Stimulated activated CD4-positive, alpha-beta T cell treated with anti-CD3 and anti-CD28 coated beads, Interleukin-1b, Interleukin-23, amount 100 ng/mL, for 1 hour (primary cell): ENCODE measurements at places on chromosomes 5 and 9.

GRCh38 chr5:128469912-128470311, 68.1 kb downstream of the FBN2 start:
- DNase-seq: no peak

DNA sequence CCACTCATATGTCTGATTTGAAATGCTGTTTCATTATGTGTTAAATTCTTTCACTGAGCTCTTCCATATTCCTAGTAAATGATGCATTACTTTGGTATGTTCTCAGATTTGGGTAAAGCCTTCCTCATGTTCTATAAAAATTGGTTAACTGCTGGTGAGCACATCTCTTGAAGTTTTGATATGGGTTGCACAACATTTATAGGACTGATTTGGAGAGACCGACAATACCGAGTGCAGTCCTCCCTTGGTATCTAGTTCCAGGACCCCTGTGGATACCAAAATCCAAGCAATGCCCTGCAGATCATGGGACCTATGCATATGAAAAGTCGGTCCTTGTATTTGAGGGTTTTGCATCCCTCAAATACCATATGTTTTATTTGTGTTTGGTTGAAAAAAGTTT, 37.8 kb downstream of the WDR36 start:
- no peak for DNase-seq

DNA sequence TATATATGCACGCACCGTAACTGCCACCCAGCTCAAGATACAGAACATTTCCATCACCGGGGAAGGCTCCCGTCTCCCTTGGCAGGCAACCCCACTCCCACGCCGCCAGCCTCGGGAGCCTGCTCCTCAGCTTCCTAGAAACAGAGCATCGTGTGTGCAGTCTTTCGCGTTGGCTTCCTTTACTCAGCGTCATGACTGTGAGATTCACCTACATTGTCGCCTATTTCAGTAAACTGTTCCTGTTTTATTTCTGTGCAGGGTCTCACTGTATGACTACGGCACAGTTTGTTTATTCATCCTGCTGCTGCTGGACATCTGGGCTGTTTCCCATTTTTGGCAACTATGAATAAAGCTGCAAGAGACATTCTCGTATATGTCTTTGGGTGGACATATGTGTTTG, 90.7 kb downstream of the STK10 start:
- no peak for DNase-seq

- no peak for DNase-seq
These were observed 66.7 kb downstream of the IRX1 start for GRCh38 chr5:3662344-3662743.

DNA sequence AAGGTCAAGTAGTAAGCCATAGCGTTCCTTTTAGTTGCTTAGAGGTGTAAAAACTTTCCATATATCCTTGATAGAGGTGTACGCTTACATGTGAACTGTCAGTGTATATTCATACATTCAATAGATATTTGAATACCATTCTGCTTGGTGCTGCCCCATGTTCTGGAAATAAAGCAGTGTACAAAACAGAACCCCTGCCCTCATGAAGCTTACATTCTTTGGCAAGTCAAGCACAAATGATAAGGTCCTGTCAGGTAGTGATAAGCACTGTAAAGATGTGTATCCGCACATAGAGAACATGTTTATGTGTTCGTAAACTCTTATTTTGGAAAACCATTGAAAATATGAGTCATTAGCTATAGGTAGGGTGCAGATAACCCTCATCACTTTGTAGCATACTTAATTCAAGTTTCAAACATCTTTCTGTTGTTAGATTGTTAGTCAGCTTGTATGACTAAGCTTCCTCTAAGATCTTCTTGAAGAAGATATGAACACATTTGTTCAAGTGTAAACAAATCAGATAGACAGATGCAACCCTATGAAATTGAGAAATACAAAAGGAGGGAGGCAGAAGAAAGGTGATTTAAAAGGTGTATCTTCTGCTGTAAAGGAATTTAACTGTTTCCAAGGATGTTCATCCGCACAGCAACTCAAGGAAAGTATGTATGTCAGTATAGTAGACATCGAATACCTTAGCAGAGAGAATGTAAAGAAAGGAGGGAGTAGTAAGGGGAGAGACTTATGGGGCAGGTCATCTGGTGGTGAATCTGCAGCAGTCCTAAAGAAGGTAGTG, 1.6 kb downstream of the GTF3C4 start:
- no peak for DNase-seq

GRCh38 chr5:52947851-52948250, 41.3 kb upstream of the ITGA2 start:
- DNase-seq: no peak

DNA sequence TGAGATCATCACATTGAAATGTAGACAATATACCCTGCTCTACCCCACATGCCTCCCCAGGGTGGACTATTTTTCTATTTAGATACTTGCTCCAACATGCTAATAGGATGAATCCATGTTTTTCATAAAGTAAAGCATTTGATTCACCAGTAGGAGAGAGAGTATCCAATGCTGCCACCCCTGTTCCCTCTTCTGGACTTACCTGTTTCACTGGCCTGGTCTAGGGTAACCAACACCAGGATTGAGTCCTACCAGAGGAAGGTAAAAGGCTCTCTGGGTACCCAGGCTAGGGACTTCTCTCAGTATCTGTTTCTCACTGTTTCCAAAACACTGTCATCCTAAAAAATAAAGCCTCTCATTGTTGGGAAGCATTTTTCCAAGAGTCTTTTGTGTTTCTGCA, 30.2 kb upstream of the GABRP start:
- DNase-seq: no peak

GRCh38 chr9:87346061-87346665, 151.5 kb upstream of the DAPK1 start:
- no peak for DNase-seq

DNA sequence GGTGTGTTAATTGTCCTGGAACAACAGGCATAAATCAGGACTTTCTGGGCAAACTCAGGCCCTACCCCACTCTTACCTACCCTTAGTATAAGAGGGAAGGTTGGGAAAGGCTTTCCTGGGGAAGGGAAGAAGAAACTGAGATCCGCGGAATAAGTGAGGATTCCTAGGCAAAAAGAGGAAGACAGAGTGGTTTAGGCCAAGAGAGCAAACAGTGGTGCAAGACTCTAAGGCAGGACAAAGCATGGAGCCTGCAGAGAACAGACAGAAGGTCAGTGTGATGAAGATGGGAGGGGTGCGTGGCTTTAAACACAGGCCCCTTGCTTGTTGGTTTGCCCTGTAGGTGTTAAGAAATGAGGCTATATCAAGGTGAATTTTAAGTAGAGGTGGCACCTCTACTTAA, 69.4 kb downstream of the TMC1 start:
- DNase-seq: no peak

DNA sequence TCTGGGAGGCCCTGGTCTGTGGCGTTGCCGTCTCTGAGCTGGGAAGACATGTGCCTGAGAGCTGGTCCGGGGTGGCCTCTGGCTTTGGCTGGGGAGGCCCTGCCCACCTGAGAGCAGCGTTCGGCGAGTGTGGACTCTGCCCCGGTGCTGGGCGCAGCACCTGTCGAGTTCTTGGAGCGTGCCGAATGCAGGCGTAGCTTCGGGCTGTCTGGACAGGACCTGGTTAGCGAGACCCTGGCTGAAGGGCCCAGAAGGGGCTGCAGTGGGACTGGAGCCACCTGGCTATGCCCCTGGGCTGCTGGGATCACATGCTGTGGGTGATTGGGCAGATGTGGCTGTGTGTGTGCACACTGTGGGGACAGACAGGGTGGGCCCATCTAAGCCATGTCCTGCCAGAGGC, 56.5 kb downstream of the RXRA start:
- no peak for DNase-seq

- no peak for DNase-seq
These were observed 82.7 kb upstream of the NEURL1B start for GRCh38 chr5:172558076-172558976.

DNA sequence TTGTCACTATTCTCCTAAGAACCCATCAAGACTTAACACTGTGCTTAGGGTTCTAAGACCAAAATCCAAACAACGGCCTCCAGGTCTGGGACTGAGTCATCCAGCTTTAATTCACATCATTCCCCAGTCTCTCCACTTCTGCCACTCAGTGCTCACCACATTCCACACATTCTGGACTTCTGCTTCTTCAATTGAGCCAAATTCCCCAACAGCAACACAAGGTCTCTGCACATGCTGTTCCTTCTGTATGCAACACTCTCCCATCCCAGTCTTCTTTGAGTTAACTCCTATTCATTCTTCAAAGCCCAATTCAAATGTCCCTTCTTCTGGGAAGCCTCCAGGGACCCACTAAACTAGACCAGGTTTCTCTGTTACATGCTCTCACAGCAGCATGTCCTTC, 97.8 kb downstream of the GPR21 start:
- DNase-seq: no peak

- no peak for DNase-seq
These were observed 724.9 kb upstream of the EDIL3 start for GRCh38 chr5:85109616-85110015.

- DNase-seq: no peak
These were observed 183.9 kb upstream of the POU5F2 start for GRCh38 chr5:93925321-93925720.

DNA sequence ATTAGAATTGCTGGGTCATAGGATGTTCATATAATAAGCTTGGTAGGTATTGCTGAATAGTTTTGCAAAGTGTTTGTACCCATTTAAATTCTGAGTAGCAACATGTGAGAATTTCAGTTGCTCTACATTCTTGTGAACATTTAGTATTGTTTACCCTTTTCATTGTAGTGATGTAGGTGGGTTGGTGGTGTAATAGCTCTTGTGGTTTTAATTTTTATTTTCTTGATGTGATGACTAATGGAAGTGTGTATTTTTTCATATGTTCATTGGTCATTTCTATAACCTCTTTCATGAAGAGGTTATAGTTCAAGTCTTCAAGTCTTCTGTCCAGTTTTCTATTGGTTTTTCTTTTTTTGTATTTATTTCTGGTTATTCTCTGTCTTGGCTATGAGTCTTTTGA, 34.4 kb downstream of the RASA1 start:
- DNase-seq: no peak

- no peak for DNase-seq
These were observed 1.4 kb upstream of the TRIO start for GRCh38 chr5:14141764-14142163.

- no peak for DNase-seq
These were observed 222.6 kb downstream of the PRDM9 start for GRCh38 chr5:23730023-23730422.

DNA sequence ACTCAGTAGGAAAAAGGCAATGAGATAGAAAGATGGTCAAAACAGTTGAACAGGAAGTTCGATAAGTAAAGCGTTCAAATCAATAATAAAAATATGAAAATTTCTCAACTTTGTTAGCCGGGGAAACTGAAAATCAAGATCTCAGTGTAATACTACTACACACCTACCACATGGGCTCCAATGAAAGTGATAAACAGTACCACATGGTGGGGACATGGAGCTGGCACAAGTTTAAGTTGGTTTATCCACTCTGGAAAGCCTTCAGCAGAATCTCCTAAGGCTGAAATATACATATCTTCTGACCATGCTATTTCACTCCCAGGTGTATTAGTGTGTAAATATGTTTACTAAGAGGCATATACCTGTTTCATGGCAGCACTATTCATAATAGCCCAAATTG, 126.8 kb downstream of the NXNL2 start:
- no peak for DNase-seq

DNA sequence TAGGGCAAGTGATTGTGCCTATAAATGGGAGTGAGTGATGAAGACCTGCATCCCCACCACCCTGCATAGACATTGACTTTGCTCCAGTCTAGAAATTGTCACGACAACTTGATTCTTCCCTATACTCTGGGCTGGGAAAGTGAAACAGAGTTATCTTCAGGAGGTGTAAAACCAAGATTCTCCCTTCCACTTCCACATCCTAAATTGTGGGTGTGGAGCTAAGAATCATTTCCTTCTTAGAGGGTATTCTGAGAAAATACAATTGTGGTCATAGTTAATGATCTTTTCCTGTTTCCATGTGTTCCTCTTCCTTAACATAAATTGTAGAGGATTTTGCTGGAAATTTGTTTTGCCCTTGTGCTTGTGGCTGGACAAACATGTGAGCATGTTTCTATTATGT, 96.8 kb upstream of the PJA2 start:
- DNase-seq: no peak

- no peak for DNase-seq
These were observed 16.3 kb downstream of the IL5 start for GRCh38 chr5:132526974-132527564.

DNA sequence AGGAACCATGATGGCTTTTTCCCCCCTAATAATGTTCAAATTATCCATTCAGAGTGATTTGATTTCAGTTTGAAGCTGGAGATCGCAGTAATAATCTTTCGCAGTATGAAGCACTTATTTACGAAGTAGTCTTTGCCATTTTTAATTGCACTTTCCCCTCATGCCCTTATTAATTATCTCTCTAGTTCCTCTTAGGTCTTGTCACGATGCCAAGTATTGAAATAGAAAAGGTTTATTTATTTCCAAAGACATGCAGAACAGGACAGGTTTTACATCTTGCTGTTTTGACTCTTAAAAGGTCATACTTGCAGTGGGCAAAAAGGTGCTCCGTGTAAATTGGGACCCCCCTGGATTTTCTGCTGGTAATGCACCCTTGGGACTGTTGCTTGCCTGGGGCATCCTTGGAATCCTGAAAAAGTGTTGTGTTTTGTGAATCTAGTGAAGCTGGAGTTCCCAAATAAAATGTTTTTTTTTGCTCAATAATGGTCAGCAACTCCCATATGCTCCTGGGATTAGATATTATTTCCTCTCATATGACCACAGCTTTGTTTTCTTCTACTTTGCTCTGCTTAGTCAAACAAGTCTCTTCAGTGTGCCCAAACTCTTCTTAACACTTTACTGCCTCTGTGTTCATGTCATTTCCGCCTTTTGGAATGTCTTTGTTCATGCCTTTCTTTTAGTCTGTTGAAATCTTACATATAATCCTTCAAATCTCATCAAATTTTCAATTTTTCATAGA, 278.3 kb downstream of the TMEM38B start:
- DNase-seq: no peak
